Lung (tissue), 17 donors: ENCODE measurements at places on chromosomes 2 and 18.

- no peak for DNase-seq
These were observed 30.6 kb downstream of the RTN4 start for GRCh38 chr2:55019526-55020258.

DNA sequence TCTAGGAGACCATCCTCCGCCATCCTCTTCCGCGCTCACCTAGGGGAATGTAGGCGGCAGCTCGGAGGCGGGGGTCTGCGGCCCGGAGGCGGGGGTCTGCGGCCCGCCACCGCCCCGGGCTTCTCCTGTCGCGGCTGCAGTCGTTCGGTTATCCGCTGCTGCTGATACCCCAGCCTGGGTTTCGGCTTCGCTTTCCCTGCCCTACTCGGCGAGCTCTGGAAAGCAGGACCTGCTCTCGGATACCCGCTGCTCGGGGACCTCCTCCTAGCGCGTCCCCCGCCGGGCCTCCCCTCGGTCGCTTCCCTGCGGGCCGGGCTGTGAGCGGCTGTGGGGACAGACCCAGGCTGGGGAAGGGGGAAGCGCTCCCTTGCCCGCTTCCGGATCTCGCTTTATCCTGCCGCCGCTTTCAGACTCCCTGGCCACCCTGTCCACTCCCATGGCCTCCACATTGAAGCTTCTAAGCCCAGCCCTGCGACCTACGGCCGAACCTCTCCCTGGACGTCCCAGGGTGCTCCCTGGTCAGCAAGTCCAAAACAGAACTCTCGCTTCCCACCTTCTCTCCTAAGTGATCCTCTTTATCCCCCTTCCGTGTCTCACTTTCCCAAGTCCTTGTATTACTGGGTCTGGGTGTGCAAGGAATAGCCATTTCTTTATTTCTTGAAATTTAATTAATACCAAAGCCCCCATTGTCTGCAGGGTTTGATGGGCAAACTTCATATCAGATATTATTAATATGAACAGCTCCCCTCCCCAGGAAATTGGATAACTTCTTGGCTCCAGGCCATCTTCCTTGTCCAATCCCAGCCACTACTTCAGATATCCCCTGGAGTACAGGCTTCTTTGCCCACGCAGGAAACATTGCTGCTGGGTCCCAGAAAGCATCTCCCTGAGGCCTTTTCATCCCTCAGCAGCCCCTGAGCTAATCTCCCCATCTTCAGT lies 769 bp downstream of the FKBP1B start:
- DNase-seq, result peak; percentile 61

GRCh38 chr2:31378389-31378788 lies 36.2 kb downstream of the XDH start:
- no peak for DNase-seq

DNA sequence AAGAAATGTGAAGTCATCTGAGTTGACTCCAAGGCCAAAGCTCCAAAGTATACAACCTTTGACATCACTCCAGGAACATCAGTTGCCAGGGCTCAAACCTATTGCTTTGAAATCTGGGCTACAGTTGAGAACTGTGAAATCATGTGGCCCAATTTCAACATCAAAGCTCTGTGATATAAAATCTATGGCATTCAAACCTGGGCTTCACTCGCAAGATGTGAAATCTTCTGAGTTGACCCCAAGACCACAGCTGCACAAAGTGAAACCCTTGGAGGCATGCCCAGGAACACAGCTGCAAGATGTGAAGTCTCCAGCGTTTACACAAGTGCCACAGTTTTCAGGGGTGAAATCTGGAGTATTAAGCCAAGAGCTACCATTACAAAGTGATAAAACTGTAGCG lies 9.4 kb upstream of the ZNF512 start:
- peak; percentile 5 for DNase-seq
